NCI-H2081 treated with DMSO at 0.1 percent for 48 hours (cell line): ENCODE measurements at places on chromosomes 5 and 9.

GRCh38 chr9:125296843-125297372 lies 35.3 kb downstream of the GAPVD1 start:
- peak; percentile 94 for DNase-seq

- no peak for DNase-seq
Observed at GRCh38 chr5:132313366-132313765, 19.2 kb downstream of the SLC22A4 start.

- DNase-seq = no peak
Observed at GRCh38 chr5:89721931-89722330, 687.6 kb downstream of the CETN3 start.

- peak; percentile 44 for DNase-seq
Observed at GRCh38 chr9:28120626-28121025, 547.3 kb upstream of the C9orf72 start.

DNA sequence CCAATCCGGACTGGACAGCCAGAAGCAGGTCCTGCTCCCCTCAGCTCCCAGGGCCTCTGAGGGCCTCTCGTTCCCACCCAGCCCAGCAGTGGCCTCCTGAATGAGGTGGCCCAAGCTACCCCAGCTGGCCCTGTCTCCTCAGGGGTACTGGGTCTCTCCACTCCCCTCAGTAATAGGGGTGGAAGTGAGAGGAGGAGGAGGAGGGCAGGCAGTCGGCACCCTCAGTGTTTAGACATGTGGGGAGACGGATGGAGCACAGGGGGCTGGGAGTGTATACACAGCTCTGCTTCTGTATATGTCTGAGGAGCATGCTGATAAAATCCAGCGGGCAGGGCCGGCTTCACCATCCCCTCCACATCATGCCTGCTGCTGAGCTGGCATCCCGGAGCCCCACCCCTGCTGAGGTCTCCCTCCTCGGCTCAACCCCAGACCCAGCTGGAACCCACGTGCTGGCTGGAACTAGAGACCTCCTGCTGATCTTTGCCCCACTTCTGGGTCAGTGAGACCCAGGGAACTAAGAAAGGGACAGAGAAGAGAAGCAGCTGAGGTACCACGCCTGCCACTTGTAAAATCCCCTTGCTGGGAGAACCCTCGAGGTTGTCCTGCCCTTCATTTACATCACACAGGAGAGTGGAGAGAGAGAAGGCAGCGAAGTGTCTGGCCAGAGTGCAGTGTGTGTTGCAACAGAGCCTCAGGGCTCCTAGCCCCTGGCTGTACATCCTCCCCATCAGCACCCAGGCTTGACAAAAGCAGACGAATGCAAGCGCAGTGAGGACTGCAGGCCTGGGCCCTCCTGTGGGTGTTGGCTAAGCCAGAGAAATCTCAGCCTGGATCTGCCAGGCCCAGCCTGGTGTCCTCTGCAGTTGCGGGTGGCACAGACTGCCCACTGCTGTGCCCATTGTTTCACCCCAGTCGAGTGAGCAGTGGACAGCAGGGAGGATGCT lies 77.5 kb downstream of the PSD2 start:
- DNase-seq = no peak

DNA sequence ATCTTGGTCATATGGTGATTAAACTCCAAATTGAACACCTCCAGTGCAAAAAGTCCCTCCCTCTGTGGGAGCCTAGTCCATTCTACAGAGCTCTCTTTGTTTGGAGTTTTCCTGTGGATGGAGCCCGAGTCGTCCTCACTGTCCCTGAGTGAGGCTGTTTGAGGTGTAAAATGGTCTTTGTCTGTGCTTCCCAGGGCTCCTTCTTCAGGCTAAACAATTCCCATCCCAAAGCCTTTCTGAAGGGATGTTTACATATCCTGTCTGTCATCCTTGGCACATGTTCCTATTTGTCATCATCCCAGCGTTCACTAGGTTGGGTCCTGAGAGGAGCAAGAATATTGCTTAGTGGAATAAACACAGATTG lies 68.9 kb downstream of the COL27A1 start:
- DNase-seq = no peak

- DNase-seq = no peak
Observed at GRCh38 chr9:136546697-136547501, 1.1 kb upstream of the NOTCH1 start.

GRCh38 chr5:13773649-13774048 lies 170.8 kb downstream of the DNAH5 start:
- no peak for DNase-seq

- no peak for DNase-seq
Observed at GRCh38 chr9:130590305-130590704, 10.9 kb downstream of the FUBP3 start.

DNA sequence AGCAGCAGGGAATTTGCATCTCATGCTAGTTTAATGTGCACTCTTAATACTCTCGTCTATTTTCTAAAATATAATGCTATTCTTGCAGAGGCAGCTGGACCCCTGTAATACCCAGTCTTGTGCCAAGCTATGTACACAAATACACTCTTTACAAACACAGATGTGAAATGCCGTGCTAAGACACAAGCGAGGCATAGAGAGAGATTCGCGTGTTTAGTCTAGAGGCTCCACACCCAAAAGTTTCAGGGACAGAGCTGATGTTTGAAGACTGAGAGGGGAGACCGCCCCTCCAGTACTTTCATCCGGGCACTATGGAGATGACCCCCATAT lies 1.2 kb downstream of the DPYSL3 start:
- DNase-seq = no peak

- DNase-seq = no peak
Observed at GRCh38 chr5:9483243-9483642, 62.6 kb downstream of the SEMA5A start.

DNA sequence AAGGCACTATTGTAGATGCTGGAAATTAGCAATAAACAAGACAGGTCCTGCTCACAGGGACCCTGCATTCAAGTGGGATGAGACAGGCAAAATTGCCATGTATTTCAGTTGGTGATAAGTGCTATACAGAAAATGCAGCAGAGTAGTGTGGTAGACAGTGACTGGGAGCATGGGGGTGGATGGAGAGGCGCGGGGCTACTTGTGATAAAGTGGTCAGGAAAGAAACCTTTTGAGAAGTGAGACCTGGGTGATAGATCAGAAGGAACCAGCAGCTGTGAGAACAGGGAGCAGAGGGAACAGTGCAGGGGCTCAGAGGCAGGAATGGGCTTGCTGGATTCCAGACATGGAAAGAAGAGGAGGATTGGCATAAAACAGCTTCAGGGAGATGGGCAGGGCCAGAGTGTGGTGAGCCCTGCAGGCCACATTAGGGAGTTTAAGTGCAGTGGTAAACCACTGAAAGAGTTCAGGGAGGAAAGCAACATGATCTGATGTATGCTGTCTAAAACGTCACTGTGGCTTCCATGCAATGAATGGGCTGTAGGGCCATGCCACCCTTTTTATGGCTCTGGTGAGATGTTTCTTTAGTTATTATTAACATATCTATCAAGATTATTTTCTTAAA lies 7.3 kb downstream of the CRHBP start:
- no peak for DNase-seq

DNA sequence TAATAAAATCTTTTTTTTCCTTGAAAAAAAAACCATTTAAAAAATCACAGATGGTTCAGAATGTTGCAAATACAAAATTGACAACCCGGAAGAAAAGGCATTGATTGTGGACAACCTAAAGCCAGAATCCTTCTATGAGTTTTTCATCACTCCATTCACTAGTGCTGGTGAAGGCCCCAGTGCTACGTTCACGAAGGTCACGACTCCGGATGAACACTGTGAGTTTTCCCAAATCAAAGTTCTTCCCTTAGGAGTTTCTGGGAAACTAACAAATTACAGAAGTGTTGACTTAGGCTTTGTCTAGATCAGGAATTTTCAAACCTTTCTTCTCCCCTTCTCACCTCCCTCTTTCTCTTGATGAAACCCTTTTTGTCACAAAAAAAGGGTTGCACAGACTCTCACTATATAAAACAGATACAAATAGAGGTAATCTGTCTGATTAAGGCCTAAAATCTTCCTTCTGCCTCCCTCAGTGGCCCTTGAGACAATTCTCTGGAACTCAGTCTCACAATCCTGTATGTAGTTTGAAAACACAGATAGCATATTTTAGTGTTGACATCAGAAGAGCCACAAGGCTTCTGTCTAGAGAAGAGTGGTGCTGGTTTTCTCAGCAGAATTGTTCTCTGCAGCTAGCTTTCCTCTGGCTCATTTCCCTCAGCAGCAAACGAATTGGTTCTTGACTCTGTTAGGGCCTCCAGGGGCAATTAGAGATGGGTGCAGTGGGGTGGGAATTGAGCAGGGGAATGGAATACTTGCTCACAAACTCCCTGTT lies 79.5 kb downstream of the OSMR start:
- no peak for DNase-seq

GRCh38 chr5:7795306-7795705 lies 55.6 kb downstream of the CFAP90 start:
- no peak for DNase-seq

DNA sequence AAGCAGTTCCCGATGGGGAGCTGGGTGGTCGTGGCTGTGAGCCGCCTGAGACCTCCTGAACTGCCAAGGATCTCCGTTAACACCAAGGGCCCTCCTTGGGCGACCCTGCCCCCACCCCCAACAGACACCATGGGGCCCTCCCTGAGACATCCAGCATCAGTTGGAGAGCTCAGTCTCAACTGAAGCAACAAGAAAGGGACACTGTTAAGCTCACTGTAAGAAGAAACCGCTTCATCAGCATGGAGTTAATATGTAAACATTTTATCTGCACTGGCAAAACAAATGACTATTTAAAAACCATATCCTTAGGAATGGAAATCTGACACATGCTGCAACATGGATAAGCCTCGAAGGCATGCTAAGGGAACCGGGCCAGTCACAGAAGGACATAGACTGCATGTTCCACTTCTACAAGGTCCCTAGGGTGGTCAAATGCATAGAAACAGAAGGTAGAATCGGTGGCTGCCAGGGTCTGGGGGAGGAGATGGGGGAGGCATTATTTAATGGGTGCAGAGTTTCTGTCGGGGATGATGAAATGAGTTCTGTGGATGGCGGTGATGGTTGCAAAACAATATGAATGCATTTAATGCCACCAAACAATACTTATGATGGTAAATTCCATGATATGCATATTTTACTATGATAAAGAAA lies 47.4 kb downstream of the ROR2 start:
- DNase-seq = no peak

DNA sequence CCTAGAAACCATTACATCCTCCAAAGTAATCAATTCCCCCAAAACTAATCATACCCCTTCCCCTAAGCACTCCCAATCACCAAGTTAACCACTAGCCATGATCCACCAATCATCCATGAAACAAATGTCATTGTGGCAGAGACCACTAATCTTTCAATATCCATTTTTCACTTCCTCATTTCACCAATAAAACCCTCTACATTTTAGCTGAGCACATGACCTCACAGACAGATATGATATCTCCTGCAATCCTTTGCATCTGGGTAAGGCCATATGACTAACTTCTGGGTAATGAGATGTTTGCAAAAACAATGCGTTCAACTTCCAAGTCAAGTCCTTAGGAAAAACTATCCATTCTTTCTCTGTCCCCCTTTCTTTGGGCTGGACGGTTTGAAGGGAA lies 20.7 kb downstream of the OR2S2 start:
- no peak for DNase-seq

DNA sequence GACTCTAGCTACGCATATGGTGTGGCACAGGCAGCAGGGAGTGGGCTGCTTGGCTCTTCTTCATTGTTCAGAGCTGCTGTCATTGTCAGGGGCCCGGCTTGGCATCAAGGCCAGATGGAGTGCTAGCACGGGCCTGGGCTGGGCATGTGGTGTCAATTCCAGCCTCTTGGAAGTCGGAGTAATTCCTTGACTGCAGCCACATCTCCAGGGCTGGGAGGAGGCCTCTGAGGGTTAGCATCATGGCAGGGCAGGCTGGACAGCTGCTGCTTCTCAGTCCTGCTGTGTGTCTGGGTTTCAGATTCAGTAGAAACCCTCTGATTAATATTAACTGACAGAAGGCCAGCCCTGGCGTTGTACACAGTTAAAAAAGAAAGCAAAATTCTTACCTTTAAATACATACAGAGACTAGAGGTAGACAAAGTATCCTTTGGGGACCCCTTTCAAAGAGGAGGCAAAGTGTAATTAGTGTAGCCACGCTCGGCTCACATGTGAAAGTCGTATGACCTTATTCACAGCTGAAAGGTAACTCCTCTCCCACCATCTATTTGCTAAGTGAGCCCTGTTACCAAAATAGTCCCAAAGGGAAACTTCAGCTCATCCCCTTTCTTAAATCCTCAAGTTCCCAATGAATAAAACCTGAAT lies 126.4 kb downstream of the DOCK2 start:
- DNase-seq = no peak

DNA sequence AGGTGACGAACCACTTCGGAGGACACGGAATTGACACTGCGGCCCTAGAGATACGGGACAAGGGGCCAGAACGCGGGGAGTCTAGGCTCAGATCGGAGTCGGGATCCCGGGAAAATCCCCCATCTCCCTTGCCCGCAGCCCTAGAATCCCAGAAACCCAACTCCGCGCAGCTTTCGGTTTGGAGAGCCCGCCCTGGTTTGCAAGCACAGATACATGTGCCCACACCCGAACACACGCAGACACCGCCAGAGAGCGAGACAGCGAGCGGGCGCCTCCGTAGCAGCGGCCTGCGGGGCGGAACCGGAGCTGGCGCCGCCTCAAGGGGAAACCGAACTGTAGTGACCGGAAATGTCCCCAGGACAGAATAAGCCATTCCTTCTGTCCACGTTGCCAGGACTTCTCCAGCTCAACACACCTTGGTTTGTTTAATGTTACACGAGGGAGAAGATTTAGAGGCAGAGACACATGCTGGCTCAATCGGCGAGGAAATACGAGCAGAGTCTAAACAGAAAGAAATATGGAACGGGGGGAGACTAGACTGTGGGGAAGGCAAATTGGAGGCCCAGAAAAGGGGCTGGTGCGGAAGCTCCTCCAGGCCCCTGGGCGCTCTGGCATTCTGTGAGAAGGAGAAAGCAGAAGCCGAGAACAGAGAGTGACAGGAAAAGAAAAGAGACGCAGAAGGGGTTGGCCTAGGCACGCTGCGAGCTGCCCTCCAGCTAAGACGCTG lies 2.9 kb upstream of the PAX5 start:
- DNase-seq = no peak

DNA sequence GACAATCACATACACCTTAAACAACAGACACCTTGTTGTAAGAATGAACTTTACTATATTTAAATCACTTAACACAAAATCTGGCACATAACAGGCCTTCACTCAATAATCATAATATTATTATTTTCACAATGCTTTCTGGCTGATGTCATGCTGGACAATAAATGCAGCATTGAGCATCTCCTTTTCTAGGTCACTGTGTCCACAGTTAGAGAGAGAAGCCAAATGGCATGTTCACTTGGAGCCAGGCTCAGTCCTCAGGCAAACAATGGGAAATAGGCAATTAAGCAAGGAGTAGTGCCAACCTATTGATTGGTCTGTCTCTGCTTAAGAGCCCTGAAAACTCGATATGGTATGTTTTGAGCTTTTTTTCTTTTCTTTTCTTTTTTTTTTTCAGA lies 50.6 kb upstream of the KLF4 start:
- no peak for DNase-seq
